HuH-7.5 (cell line): ENCODE measurements at places on chromosomes 13 and 19.

- DNase-seq = peak; percentile 35
These were observed 328 bp downstream of the CYP4F12 start for GRCh38 chr19:15673176-15673654.

DNA sequence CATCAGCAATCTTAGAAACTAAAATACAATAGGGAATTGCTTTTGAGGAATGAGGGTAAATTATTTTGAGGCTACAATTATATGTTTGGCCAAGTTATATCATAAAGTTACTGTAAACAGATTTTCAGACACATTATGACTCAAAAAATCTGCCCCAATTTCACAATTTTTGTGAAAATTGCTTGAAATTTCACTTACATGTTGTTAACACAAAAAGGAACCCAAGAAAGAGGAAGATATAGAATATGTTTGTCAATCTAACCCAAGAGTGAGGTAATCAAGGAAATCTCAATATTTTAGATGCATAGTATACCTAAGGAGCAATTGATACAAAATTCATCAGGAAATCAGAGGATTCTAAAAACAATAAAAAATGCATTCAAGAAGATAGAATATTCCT, 73.9 kb upstream of the FNDC3A start:
- DNase-seq = no peak

- DNase-seq = no peak
These were observed 287.2 kb downstream of the FOXO1 start for GRCh38 chr13:40379196-40379595.

DNA sequence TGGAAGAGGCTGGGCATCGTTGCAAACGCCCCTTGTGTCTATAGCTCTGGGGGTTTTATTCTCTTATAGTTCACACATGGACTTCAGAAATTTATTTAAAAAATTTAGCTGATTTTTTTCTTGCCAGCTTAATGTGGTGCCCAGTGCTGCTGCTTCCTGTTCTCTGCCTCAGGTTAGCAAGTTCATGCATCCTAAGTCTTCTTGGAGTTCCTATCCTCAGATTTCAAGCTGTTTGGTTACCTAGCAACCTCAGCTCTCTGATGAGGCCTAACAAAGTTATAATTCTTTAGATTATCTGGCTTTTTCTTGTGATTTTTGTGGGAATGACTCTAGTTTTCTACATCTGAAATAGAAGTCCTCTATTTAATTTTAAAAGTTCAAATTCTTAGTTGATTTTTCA, 250.9 kb downstream of the MAB21L1 start:
- DNase-seq = no peak

GRCh38 chr13:22212576-22212975, 541.7 kb downstream of the FGF9 start:
- no peak for DNase-seq

DNA sequence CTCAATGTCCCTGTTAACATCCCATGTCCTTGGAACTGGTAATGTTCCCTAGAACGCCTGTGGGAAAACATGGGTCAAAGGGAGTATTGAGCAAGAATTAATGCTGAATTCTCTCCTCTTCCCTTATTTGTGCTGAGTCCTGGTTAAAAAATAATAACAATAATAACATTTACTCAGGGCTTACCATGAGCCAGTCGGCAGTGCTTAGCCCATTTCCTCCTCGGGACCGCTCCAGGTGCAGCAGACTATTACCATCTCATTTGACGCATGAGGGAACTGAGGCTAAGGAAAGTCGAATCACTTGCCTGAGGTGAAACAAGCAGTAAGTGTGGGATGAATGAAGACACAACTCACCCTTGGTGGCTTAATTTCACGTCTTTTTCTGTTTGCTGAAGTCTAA, 33.6 kb upstream of the SLC15A1 start:
- DNase-seq = no peak

DNA sequence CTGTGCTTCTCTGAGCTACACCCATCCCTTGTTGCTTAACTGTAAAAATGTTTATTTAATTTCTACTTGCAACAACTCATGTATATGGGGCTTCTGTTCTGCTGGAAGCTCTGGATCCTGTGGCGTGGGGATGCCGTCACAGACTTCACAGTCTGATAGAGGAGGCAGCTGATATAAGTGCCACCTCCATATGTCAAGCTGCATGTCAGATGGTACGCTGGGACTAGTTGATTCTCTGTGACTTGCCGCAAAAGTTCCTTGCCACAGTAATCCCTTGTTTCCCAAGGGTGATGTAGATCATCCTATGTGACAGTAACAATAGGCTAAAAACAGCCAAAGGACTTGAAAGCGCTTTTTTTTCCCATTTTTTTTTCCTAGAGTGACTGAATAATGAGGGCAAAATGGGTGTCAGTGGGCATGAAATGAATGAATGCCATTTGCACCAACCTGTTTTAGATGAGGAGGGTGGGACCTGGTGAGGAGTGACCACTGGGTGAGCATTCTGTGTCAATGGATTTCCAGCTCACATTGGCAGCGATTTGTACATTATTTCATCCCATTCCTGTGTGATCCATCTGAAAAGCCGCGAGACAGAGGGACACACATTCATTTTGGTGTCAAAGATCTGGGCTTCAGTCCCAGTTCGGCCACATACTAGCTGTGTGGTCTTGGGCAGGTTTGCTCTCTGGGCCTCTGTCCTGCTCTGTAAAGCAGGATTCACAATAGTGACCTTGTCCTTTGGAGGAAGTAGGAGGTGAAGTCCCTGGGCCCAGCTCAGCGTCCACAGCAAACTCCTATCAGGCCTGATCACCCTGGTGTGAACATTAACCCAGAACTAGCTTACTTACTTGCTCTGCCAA, 88.9 kb upstream of the RNF113B start:
- peak; percentile 16 for DNase-seq

DNA sequence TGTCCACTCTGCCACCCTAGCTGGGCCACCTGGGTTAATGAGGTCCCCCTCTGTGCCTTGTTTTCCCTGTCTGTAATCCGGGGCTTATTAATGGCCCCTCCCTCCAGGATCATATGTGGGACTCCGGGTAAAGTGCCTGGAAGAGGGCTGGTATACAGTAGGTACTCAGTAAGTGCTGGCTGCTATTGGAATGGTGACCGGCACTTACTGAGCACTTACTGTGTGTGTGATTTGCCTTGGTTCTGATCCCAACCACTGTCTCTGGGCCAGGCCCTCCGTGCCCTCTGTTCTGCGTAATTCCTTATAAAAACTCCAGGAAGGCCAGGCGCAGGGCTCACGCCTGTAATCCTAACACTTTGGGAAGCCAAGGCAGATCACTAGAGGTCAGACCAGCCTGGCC, 30.9 kb upstream of the NCCRP1 start:
- DNase-seq = no peak

- DNase-seq = no peak
These were observed 429.1 kb downstream of the ITGBL1 start for GRCh38 chr13:101881593-101881992.

- DNase-seq = no peak
These were observed 11.1 kb upstream of the RAB3A start for GRCh38 chr19:18214779-18215433.

GRCh38 chr19:50949861-50950260, 3.0 kb downstream of the KLK5 start:
- no peak for DNase-seq

DNA sequence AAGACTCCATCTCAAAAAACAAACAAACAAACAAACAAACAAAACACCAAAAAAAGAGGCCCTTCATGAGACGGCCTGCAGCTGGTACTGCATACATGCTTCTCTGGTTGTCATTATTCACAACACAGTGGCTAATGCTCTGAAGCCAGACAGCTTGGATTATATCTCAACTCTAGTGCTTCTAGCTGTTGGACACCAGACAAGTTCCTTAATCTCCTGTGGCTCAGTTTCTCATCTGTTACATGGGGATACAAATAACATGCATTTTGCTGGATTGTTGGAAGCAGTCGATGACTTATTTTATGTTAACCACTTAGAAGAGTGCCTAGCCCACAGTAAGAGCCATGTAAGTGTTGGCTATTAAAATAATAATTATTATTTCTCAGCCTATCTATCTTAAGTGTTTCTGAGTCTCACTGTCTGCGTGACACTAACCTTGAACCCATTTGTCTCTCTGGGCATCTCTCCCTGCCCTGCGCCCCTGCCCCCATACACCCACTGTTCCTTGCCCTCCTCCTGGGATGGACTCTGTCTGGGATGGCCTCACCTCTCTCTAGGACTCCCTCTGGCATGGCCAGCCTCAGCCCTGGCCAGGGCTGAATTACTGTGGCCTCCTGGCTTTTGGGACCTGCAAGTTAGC, 3.1 kb upstream of the JUNB start:
- DNase-seq = no peak

DNA sequence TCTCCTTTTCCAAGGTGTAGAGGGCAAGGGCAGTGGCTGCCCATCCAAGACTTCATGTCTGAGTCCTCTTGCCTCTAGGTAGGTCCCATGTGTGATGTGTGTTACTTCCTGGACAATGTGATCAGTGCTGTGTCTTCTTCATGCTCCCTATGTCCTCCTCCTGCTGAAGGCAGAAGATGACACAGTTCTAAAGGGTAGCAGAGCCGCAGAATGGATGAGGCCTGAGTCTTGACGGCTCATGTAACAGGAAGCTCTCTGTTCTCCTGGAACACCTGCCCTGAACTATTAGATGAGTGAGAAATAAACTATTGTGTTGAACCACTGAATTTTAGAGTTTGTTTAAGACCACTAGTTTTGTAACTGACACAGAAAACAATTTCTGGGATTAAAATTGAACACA, 165.9 kb downstream of the NDFIP2 start:
- DNase-seq = no peak

GRCh38 chr13:78182813-78183212, 264.2 kb upstream of the EDNRB start:
- DNase-seq = no peak

GRCh38 chr13:37348916-37349643, 243.6 kb upstream of the CSNK1A1L start:
- DNase-seq = no peak

GRCh38 chr19:44661205-44661604, 10.1 kb upstream of the CEACAM19 start:
- no peak for DNase-seq

DNA sequence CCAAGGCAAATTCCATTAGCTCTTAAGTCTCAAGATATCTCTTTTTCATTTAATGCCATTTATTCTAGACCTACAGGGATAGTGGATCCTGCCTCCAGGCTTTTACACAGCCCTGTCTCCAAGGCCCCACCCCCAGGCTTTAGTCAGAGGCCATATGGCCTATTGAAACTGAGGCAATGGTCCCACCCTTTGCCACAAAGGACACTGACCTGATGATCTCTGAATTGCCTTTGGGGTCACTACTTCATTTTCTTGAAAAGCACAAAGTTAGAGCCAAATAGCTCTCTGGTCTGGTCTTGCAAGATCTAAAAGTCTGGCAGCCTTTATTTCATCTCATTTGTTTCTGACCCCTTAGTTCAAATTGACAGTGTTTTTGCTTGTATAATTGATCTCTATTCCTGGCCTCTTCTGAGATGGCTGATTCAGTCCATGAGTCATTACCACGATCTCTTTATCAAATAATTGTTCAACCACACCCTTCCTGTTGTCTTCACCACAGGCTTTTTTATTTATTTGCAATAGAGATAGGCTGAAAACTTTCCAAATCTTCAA, 209.8 kb downstream of the FGF14 start:
- DNase-seq = no peak

GRCh38 chr19:1862424-1863327, 703 bp downstream of the KLF16 start:
- peak; percentile 82 for DNase-seq

GRCh38 chr13:87684850-87685742, 13.9 kb downstream of the SLITRK5 start:
- no peak for DNase-seq

DNA sequence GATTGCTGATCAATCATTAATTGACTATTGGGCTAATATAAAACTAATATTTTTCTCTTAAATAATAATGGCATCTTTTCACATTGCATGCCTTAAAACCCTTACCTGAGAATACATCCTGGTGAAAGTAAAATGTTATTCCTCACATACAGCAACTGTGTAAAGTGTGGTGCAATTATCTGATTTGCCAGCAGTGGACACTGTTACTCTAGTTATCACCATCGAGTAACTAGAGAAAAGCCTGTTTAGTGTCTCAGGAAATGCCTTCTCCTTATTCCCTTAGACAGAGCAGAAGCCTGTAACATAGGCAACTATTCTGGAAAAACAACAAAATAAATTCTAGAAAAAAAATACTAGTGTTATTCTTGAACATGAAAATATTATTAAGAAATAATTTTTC, 459.8 kb downstream of the FGF14 start:
- no peak for DNase-seq

- DNase-seq = no peak
These were observed 391.7 kb upstream of the HTR2A start for GRCh38 chr13:47288546-47288945.

DNA sequence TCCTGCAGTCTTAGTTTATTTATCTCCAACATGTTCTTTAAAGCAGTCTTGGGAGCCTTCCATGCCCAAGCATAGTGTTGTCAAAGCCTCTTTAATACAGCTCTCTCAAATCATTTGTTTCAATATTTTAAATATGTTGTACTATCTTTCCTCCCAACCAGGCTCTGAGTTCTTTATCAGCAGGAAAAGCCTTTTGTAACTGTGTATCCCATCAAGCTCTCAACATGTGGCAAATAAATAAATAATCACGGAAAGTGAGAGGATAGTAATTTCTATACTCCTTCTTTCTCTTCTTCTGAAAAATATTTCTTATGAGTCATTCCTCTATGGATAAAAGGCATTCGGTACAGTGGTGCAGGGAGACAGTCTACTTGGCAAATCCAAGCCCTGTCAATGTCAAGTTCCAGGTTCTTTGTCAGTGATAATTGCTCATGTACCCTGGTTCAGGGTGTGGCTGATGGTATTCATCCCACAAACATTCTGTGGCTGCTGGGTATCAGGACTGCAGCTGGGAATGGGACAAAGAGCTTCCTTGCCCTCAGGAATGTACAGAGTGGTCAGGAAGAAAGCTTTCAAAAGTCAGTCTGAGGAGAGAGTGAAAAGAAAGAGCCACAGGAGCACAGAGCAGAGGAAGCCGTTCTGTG, 384.3 kb downstream of the EFNB2 start:
- no peak for DNase-seq

DNA sequence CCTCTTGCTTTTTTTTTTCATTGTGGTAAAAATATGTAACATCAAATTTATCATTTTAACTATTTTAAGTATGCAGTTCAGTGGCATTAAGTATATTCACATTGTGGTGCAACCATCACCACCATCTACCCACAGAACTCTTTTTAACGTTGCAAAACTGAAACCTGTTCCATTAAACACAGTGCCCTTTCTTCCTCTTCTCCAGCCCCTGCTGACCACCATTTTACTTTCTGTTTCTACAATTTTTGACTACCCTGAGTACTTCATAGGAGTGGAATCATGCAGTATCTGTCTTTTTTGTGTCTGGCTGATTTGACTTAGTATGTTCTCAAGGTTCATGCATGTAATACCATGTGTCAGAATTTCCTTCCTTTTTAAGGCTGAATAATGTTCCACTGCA, 153.1 kb downstream of the FGF9 start:
- DNase-seq = no peak

- no peak for DNase-seq
These were observed 2.5 kb downstream of the NFIC start for GRCh38 chr19:3368848-3369336.

DNA sequence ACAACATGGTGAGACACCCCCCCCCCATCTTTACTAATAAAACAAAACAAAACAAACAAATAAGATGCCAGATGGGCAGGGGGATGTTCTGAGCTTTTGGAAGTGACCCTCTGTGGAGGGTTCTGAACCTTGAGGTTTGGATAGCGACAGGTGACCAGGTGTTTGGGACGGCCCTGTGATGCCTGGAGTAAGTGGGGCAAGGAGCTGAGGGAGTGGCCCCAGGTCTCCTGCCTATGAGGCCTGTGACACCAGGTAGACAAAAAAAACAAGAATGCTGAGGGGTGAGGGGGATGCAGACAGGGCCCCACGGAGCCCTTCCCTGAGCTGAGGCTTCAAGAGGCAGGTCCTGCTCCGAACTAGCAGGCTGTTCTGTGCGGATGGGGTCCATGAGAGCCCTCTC, 9.2 kb downstream of the ADGRE2 start:
- no peak for DNase-seq
